ENCODE measurements at places on chromosomes 6 and 20. TPM values are rescaled to one million over a fixed set of nuclear protein-coding genes. Genes with fewer than 3 reads are reported as not detected.
A peak's percentile ranks its signal among the peaks of the same experiment; 100 is the strongest.

The OSBPL2 gene
- 33.0 TPM for total RNA-seq

The KHDC1 gene
- total RNA-seq, result 3.3 TPM

The CLPSL1 gene
- total RNA-seq, result not detected

The HLA-DQB2 gene
- not detected for total RNA-seq

The UQCC2 gene
- total RNA-seq, result 91.5 TPM

The KIF6 gene
- total RNA-seq, result not detected

The ZBP1 gene
- total RNA-seq, result not detected

The ZNF334 gene
- total RNA-seq, result 1.6 TPM

The KHDC1L gene
- total RNA-seq, result not detected

The CRIP3 gene
- not detected for total RNA-seq

DNA sequence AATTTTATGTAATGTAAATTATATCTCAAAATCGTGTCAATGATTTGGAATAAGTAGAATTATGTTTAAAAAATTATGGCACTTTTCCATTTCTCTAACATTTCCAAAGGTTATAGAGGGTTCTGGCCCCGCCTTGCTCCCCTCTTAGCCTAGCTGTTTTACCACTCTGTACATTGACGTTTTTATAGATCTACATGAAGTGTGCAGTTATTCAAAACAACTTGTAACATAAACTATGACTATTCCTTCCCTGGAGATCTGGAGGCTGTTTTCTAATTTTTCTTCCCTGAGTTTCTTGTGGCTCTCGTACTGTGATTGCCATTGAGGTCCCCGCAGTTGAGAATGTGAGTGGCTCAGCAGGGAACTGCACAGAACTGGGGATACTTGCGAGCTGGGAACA, 48.4 kb downstream of the IYD start:
- no peak for DNase-seq

- DNase-seq, result peak; percentile 73
Observed at GRCh38 chr6:107264357-107264840, 149.1 kb upstream of the BEND3 start.

DNA sequence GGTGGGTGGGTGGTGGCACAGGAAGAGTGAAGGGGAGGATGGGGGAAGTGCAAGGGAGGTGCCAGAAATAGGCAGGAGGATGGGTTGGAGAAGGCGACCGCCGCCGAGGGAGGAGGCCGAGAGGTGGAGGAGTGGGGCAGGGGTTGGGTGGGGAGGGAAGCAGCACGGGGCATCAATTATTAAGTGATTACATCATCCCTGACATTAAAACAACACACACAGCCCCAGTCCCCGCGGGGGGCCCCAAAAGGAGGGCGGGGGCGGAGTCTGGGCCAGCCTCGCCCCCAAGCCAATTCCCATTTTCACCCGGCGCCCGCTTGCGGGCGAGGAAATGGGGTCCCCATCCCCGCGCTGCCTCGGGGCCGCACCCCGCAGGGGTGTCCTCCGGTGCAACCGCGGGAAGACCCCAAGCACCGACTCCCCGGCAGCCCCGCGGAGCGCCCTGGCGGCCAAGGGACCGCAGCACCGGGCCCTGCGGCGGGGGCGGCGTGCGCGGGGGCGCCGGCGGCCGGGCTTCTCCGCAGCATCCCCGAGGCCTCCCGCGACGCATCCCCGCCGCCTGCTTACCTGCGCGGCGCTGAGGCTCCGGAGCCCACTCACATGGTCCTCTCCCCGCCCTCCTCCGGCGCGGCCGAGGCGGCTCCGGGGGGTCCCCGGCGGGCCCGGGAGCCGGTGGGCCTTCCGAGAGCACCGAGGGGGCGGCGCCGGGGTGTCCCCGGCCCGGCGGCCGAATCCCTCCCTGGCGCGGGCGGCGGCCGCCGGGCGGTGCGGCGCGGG, 663 bp downstream of the FYN start:
- DNase-seq, result peak; percentile 35

DNA sequence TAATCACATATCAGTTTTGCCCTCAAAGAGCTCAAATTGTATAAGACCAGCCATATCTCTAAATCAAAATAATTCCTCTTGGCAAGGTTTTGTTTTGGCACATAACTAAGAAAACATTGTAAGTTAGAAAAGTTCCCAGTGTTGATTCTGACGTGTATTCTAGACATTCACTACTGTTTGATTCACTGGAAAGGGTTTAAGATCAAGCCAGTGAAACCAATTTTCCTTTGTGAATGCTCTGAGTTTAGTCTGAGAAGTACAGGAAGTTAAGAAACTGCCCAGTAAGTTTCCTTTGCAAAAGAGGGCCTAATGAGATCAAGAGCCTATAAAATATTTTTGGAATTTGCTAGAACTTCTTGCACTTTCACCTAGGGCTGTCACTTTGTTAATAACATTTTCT, 143.0 kb downstream of the FNDC1 start:
- no peak for DNase-seq

DNA sequence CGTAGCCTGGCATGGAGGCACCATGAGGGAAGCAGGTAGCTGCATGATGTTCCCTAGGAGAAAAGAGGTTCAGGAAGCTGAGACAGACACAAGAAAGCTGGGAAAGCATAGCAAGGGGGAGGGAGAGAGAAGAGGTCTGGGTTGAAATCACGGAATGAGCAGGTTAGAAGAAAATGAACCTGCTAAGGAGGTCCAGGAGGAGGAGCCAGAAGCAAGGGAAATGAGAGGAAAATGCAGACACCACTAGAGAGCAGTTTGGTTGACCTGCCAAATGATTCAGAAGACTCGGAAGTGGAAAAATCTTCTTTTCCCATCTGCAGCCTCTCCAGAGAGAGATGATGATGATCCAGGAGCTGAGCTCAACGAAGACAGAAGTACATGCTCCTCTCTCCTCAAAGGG, 70.9 kb downstream of the VIP start:
- DNase-seq, result no peak

GRCh38 chr20:9886227-9886626, 47.4 kb upstream of the PAK5 start:
- no peak for DNase-seq

DNA sequence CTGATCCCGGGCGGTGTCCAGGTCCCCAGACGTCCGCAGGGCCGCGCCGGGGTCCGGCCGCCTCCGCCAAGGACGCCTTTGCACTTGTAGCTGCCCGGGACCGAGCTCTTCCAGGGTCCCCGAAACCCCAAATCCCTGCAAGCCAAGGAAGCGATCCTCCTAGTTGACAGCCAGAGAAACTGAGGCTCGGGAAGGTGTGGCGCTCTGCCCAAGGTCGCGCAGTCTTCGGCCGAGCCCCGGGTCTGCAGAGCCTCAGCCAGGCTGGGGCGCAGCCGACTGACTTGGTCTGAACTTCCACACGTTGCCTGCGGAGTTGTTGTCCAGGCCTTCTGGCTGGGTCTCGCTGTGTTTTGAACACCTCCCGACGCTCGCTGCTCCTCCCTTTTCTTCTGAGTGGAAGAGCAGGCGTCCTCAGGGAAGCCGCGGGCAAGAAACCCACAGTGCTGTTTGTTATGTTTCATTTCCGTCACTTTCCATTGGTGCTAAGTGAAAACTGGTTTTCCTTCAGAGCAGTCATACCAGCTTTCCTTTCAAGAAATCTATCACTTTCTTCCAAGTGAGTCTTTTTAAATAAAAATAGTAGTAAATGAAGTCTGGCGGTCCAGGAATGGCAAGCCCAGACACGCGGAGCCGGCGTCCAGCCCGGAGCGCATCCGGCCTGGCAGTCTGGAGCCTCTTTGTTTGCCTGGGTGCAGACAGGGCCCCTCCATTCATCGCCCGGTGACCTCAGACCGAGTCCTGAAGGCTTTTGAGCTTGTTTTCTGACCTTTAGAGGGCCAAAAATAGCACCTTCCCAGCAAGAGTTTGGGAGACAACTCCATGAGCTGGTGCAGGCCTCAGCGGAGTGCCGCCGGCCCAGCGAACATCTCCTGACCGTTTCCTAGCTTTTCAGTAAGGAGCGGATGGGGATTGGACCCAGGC, 698 bp downstream of the FAM210B start:
- peak; percentile 76 for DNase-seq

GRCh38 chr6:102812242-102812641, 1418.7 kb downstream of the GRIK2 start:
- no peak for DNase-seq

DNA sequence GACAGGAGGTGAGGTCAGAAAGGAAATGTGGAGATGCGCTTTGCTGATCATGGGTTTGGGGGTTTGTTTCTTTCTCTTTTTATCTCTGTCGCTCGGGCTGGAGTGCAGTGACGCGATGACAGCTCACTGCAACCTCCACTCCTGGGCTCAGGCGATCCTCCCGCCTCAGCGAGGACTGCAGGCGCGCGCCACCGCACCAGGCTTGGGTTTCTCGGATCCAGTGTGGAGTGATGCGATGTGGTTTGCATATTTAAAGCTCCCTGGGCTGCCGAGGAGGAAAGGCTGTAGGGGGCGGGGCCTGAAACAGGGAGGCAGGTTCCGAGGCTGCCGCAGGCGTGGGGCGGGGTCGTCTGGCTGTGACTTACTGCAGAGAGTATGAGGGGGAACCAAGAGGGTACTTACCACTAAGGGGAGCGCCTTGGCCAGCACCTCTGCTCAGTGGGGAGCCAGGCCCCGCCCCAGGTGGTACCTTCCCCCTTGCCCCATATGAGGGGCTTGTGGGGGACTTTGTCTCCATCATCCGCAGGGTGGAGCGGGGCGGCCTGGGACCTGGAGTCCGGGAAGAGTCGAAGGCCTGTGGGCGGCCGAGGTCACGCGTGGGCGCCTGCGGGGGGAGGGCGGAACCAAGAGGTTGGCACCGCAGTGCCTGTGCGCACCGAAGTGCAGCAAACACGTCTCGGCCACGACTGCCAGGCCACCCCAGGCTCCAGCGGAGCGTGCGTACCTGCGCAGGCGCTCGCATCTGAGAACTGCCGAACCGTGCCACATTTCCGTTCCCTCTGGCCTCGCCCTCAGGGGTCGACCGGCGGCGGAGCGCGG, 12.7 kb upstream of the BAK1 start:
- no peak for DNase-seq

DNA sequence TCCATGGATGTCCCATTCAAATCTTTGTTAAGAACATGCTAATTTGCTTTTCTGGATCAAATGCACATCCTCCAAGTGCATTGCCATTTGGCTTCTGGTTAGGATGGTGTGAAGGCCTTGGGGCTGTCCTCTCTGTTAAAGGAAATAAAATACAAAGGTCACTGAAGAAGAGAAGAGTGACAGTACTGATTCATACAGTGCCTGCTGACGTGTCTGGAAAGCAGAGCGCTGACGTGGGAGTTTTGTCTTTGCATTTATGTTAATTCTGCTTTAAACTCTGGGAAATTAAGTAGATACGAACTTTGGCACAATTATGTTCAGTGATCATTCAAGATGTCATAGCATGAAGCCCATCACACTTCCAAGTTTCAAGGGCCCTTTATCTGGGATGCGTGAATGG, 33.2 kb downstream of the SYNDIG1 start:
- no peak for DNase-seq

DNA sequence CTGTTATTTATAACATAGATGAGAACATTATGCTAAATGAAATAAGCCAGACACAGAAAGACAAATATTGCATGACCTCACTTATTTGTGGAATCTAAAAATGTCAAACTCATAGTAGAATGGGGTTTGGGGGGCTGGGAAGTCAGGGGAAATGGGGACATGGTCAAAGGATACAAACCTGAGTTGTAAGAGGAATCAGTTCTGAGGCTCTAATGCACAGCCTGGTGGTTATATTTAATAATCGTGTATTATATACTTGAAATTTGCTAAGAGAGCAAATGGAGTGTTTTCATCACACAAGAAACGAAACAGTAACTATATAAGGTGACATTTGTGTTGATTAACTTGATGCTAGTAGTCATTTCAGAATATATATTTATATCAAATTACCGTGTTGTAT, 40.8 kb upstream of the GFOD1 start:
- peak; percentile 55 for DNase-seq

All from endothelial cell of umbilical vein (primary cell).